ENCODE measurements at places on chromosomes 5 and 9.

- DNase-seq: no peak
These were observed 142.1 kb downstream of the XRCC4 start for GRCh38 chr5:83219495-83219894.

- no peak for DNase-seq
These were observed 344.2 kb downstream of the TMEM161B start for GRCh38 chr5:87924436-87924835.

GRCh38 chr9:84966876-84967830, 297.6 kb downstream of the NTRK2 start:
- no peak for DNase-seq

DNA sequence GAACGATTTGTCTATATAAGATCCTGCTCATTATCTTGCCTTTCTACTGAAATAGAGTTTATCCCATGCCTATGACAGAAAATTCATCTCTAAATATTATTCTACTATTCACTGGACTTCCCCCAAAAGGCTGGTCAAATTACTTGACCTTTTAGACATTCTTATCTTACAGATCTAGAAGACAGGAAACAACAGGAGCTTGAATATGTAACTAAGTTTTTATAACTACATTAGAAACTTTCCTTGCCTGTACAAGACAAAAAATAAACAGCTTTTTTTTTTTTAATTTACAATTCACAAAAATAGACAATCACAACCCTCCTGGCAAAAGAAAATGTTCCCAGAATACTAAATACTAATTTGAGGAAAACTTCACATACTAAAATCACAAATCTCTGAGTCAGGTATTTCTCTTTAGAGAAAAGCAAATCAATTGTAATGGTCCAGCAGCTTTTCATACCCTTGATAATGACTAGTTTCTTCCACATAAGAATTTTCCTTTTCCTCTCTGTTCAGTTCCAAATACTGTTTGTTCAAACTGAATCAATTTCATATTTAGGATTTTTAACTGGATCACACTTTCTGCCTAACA, 68.6 kb downstream of the MLLT3 start:
- DNase-seq: no peak

- DNase-seq: no peak
These were observed 756.8 kb upstream of the CDH6 start for GRCh38 chr5:30436691-30437090.

DNA sequence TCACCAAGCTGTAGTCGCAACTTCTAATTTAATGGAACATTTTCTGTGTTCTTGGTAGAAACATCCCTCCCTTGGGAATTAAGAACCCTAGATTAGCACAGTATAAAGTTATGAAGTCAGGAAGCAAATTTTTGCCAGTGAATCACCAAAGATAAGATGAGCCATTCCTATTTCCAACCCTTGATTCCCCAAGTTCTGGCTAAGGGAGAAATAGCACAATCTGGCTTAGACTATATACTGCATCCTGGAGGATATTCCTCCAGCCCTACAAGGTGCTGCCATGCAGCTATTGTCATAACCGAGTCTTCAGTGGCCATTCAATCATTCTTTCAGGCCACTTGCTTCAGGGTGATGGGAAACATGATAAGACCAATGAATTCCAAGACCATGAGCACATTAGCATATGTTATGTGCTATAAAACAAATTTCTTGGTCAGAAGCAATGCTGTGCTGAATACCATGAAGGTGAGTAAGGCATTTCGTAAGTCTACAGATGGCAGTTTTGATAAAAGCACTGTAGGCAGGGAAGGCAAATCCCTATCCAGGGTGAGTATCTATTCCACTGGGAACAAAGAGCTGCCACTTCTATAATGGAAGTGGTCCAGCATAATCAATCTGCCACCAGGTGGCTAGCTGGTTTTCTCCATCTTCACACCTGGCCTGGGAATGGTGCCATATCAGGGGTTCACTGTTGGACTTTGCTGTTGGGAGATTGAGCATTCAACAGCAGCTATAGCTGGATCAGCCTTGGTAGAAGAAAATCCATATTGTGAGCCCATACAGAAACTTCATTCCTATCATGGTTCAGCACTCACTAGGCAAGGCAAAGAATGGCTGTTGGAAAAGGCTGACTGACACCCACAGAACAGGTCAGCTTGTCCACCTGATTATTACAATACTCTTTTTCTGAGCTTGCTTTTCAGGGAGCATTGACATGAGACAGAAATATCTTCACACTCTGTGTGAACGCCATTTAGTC, 19.6 kb upstream of the ARL15 start:
- no peak for DNase-seq

- no peak for DNase-seq
These were observed 87.1 kb downstream of the PDE6A start for GRCh38 chr5:149857499-149857898.

DNA sequence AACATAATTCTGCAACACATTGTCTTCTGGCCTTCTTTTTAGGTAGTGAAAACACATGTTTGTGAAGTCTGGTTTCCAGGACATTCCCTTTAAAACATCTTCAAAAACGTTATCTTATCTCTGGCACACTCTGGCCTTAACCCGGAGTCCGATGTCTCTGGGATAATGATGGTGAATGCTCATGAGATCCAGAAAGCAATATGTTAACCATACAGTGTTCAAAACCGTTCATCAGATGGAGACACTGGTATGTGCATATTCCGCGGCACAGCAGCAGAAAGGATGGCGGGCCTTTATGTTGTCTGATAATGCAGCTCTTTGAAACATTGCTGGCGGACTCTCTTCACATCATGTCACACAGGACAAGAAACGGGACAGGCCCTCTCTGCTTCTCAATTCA, 605.2 kb downstream of the CCDC171 start:
- no peak for DNase-seq

- no peak for DNase-seq
These were observed 66.4 kb upstream of the RUSC2 start for GRCh38 chr9:35423499-35423898.

DNA sequence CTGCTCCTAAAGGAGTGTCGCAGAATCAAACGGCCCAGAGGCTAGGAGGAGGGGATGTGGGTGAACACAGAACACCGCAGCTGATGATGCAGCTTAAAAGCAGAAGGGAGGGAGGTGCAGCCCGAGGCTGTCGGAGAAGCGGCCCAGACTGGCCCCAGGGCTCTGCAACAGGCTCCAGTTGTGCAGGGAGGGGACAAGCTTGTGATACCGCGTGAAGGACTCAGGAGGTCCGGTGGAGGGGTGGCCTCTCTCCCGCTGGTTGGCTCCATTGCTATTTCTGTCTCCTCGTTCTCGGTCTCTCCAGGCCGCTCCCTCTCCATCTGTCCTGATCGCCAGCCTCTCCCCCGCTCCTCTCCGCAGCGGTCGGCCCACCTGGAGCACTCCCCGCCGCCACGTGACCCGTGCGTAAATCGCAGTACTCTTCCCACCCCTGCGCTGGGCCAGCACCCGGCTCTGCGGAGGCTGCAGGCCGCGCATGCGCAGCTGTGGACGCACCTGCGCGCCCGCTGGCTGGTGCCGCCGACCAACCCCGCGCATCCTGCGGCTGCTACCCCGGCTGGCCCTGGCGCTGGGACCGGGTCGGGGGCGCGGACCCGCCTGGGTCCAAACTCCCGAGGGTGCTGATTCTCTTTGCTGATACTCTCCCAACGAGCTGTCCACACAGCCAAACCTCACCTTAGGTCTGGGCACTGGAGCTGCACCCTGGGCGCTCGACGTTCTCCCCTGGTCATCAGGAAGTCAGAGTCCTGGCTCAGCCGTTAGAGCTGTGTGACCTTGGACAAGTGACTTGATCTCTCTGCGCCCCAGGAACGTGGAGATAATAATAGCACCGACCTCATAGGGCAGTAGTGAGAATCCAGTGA, 3.7 kb upstream of the STXBP1 start:
- no peak for DNase-seq

GRCh38 chr5:131285703-131286399, 22.0 kb downstream of the CDC42SE2 start:
- DNase-seq: no peak

GRCh38 chr5:77337686-77338085, 127.2 kb downstream of the PDE8B start:
- no peak for DNase-seq

- no peak for DNase-seq
These were observed 357.5 kb downstream of the TAF11L14 start for GRCh38 chr5:17991775-17992174.

DNA sequence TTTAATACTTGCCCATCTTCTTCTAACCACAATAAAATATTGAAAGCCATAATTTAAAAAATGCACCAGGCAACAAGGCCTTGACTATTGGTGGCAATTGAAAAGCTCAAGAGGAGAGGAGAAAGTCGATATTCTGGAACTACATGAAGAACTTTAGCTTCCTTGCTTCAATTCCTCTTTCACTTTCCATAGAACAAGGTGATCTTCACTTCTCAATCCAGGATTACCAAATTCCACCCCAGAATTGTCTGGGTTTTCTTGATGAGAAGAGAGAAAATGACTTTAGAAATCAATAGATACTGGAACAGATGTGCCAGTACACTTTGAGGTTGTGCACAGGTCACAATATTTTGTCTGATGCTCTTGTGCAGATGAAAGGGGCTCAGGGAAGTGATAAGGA, 52.2 kb downstream of the PTCD2 start:
- no peak for DNase-seq

DNA sequence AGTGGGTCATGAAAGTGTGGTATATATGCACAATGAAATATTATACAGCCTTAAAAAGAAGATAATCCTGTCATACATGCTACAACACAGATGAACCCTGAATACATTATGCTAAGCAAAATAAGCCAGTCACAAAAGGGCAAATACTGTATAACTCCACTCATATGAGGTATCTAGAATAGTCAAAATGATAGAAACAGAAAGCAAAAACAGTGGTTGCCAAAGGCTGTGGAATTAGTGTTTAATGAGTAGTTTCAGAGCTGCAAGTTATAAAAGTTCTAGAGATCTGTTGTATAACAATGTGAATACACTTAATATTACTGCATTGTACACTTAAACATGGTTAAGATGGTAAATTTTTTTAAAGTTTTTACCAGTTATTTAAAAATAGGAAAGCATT, 135.0 kb downstream of the OXCT1 start:
- no peak for DNase-seq

GRCh38 chr5:89083791-89084190, 200.8 kb upstream of the MEF2C start:
- no peak for DNase-seq

GRCh38 chr5:35804201-35804653, 52.5 kb upstream of the IL7R start:
- DNase-seq: no peak

DNA sequence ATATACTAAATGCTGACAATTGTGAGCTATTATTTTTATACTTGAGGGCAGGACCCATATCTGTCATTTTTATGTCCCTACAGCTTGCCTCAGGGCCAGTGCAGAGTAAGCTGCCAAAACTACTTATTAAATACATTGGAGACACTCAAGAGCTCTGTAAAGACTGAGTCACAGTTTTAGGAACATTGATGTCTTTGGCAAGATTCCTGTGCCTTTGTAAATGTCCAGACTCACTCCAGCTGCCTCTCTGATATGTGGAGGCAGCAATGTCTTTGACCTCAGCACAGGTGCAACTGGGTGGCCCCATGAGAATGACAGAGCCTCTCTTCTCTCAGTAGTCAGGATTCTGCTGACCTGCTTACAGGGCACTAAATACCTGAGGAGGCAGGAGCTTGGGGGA, 363.2 kb downstream of the OSTF1 start:
- no peak for DNase-seq

GRCh38 chr5:37776826-37777225, 63.0 kb downstream of the GDNF start:
- no peak for DNase-seq

GRCh38 chr5:151584057-151584937, 6.8 kb downstream of the FAT2 start:
- DNase-seq: no peak

GRCh38 chr9:86614871-86615849, 260.9 kb upstream of the TUT7 start:
- DNase-seq: no peak

DNA sequence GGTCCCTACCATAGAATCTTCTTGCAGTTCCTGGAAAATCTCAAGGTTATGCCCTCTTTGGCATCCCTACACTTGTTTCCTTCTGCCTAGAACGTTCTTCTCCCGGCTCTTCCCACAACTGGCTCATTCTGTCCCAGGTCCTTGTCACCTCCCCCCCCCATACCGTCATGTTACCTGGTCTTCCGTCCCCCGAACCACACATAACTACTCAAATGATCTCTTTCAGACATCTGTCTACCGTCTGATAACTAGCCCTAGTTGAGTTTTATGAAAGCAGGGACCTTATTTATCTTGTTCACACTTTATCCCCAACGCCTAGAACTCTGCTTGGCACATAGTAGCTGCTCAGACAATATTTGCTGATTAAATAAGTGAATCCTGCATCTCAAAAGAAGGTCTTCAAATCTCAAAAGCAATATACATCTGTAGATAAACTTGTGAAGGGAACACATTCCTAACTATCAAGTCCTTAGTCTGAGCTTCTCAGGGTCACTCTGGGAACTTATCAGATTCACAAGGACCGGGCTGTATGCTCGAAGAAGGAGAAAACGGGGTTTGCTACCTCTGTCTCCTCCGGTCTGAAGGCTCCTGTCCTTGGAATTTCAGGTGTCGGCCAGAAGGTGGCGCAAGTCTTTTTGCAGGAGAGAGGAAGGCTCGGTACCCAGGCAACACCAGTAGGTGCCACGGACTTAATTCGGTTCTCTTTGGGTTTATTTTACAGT, 30.0 kb downstream of the LCP2 start:
- DNase-seq: no peak

DNA sequence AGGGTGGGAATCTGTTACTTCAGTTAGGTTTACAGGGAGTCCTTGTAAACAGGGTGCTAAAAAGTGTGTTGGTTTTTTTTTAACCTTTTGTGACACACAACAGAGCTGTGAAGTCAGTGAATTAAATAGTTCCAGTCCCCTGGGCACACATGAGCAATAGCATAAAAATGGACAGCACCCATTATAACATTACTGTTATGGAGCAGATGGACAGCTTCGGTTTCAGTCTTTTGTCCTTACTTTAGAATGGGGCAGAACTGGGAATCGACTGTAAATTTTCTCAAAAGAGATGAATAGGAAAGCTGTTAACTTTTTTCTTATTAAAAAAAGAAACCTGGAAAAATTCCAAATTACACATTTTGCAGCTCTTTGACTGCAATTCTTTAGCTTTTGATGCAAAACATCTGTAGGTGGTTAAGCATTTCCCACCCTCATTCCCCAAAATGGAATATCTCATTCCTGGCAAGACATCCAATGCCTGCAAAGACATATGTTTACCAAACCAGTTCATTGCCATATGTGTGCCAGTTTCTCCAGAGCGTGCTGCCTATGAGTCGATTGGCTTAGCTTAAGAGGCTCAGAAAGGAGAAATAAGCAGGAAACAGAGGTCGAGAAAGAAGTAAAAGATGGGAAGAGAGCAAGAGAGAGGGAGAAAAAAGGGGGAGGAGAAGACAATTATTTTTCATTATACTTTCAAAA, 212.3 kb upstream of the TMEM161B start:
- DNase-seq: no peak

DNA sequence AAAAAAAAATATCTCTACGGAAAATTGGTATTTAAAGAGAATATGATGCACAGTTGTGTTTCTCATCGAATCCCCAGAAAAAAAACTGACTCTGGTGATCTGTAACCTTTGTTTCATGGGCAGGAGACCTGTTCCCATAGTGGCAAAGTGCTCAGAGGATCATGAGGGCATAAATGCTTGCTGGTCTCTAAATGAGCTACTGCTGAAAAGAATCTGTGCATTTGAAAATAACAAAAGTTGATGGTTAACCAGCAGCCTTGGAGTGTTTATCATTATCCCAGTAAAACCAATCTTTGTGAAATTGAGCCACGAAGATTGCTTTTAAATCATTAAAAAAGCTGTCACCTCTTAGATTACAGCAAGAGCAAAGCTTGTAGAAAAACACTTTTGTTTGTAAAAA, 775.4 kb downstream of the MTRR start:
- no peak for DNase-seq

- DNase-seq: no peak
These were observed 150.0 kb downstream of the NSG2 start for GRCh38 chr5:174195517-174195916.
